Activated naive CD4-positive, alpha-beta T cell treated with anti-CD3 and anti-CD28 coated beads, Interleukin-2, amount 10 ng/mL, durations not matched to agents 7 days and 5 days (primary cell): ENCODE measurements at places on chromosomes 13 and 19.

- DNase-seq = no peak
These were observed 6.7 kb downstream of the KLK14 start for GRCh38 chr19:51075998-51076397.

GRCh38 chr13:114131583-114132418, 622 bp downstream of the RASA3 start:
- DNase-seq = peak; percentile 58

DNA sequence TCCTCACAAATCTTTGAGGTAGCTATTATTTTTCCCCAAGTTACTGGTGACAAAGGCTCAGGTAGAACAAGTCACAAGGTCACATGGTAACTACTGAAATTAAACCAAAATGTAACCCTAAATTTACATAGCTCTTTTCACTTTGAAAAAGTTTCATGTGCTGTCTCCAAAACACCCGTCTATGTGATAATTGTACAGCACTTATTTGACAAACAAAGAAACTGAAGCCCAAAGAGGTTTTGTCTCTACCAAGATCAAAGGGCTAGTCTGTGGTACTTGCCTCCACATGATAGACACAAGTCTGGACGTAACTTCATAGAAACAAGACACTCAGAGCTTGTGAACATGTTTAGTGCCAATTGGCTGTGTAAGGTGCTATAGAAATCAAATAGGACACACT, 108.3 kb downstream of the SACS start:
- no peak for DNase-seq

DNA sequence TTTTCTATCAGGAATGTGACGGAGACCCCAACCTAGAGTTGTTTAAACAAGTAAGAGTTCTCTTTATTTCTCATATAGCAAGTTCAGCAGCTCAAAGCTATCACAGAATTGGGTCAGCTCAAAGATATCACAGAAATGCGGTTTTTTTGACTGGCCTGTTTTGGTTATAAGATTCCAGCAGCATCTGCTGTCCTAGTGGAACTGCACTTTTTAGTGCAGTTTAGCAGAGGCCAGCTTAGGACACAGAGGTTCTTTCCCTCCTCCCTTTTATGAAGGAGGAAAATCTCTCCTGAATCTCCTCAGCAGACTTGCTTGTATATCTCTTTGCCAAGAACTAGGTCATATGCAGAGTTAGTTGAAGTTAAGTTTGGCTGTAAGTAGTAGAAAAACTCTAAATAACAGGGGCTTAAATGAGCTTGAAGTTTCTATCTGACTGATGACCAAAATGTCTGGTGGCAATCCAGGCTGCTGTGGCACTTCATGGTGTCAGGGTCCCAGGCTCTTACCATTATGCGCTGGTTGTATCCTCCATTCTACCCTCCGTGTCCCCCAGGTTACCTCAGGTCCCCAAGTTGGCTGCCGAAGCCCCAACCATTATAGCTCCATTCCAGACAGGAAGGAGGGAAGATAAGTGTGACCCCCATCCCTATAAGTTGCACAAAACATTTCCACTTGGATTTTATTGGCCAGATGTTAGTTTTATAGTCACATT, 6.6 kb downstream of the PPP2R1A start:
- no peak for DNase-seq

DNA sequence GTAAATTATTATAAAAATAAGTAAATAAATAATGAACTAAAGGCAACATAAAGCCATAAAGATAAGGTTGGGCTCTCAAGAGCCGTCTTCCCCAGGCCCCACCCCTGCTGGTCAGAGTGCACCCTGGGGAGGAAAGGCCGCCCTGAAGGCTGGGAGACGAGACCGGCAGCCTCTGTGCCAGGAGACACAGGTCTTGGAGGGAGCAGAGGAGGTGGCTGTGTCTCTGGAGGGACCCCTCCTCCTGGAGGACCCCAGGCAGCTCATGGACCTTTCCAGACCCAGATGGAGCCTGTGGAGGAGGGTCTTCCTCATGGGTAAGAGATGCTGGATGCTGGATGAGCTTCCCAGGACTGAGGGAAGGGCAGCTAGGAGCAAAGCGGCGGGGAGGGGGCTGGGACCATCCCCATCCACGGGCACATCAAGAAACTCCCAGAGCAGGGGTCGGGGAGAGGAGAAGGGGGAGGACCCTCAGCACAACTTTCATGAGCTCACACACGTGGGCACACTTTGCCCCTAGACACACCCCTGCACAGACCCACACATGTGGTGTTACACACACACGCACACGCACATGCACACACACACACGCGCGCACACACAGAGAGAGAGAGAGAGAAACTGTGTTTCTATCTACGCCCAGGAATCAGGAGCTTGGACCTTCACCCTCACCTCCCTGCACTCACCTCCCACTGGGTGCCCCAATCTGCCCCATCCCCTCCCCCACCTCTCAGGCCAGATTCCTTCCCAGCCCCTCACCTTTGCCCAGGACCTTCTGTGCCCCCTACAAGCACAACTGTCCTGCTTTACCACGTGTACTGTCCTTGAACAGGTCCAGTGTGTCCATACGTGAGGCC, at the start of gene CEACAM18:
Gene CEACAM18 (plus strand): TSS at position 159 of the 854 bp plus-strand sequence.
- no peak for DNase-seq

DNA sequence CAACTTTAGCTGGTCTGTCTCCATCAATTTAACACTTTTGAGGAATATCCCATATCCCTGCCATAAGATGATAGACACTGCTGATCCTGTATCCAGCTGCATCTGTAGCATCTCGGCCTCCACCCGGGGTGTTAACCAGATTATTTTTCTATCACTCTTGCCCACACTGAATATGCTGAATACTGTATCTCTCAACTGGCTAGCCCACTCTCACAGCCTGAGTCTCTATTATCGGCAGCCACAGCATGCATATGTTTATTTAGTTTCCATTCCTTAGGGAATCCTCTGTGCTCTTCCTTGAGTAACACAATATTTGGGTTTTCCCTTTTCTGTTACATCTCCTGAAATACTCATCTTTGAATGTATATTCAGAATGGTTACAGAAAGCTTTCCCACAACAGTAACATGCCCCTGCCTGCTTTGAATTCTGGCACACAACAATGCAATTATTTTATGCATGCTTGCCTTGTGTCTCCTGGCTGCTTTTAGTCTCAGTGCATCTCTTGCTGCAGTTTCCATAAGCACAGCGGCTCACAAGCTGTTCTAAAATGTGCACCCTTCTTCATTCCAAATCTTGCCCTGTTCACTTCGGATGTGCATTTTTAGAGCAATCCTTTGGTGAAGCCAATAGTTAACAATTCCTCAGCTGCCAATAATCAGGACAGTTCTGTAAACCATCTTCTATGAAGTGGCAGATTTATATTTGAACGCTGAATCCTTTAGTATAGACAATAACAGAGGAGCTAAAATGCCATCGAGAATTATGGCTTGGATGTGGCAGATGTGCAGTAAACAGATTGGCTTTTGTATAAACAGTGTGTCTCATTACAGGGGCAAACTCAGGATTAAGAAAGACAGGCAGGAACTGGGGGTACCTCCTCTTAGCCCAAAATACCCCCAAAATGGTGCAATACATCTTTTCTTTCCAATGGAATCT, 261.9 kb upstream of the SOX21 start:
- no peak for DNase-seq

- DNase-seq = no peak
These were observed 462.9 kb downstream of the ITGBL1 start for GRCh38 chr13:101915331-101915730.

GRCh38 chr19:31351056-31351854, 2.0 kb upstream of the TSHZ3 start:
- DNase-seq = no peak

- DNase-seq = no peak
These were observed 6.7 kb downstream of the FCGBP start for GRCh38 chr19:39927524-39928356.

GRCh38 chr19:6718741-6719539, 1.5 kb downstream of the C3 start:
- peak; percentile 52 for DNase-seq

GRCh38 chr13:83453723-83454122, 428.6 kb downstream of the SLITRK1 start:
- no peak for DNase-seq

GRCh38 chr19:20103091-20103740, 25.4 kb downstream of the ZNF90 start:
- no peak for DNase-seq

- no peak for DNase-seq
These were observed 553.1 kb downstream of the IRS2 start for GRCh38 chr13:109233293-109233692.

GRCh38 chr19:51722492-51722891, 1.3 kb downstream of the HAS1 start:
- no peak for DNase-seq

DNA sequence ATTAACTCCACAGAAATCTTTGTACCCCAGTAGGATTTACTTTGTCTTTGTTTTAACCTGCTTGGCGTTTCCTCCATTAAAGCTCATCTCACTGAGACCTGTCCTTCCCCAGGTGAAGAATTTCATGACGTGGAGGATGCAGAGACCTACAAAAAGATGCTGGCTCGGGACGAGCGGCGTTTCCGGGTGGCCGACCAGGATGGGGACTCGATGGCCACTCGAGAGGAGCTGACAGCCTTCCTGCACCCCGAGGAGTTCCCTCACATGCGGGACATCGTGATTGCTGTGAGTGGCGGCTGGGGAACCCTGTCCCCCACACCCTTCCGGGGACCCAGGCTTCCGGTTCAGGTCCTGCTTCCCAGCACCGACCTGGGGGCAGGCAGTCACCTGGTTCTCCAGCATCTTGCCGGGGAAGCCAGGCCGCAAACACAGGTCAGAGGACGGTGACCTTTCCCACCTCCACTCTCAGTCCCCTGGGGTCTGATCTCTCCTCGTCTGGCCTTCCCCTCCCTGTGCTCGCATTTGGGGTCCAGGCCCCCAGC, 9.2 kb downstream of the RCN3 start:
- no peak for DNase-seq

GRCh38 chr19:29867984-29868383, 56.2 kb downstream of the CCNE1 start:
- DNase-seq = no peak

- no peak for DNase-seq
These were observed 2.9 kb downstream of the ZNF90 start for GRCh38 chr19:20080656-20081055.

GRCh38 chr19:41376998-41377365, 649 bp downstream of the TMEM91 start:
- no peak for DNase-seq

DNA sequence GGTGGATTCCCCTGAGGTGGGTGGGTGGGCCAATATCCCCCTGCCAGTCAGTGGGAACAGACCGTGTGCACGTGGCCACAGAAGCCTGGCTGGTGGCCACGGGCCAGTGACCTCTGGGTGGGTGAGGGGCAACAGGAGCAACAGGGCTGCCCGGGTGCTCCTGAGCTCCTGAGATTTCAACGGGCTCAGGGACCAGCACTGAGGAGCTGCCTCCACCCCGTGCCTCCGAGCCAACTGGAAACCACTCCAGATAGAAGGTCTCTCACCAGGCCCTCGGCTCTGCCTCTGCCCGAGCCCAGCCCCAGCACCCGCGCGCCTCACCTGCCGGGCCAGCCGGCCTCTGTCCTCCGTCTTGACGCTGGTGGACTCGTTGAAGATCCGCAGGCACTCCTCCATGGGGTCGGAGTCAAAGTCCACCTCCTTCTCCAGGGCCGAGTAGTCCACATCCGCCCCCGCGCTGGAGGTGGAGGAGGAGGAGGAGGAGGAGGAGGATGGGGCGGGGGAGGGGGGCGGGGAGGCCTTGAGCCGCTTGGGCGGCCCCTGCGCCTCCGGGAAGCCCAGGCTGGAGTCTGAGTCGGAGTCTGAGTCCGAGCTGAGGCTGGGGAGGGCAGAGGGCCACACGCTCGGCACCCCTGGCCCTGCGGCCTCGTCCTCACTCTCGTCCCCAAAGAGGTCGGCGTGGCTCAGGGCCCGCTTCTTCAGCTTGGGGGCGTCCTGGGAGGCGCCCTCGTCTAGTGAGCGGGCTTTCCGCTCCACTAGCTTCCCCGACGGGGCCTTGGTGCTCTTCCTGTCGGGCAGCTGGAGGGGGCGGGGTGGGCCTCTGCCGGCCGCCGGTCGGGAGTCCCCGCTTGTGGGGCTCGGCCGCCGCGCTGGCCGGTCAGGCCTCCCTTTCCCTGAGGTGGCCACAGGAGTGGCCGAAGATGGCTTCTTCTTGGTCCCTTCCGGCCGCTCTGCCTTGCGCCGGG, 14.8 kb upstream of the ATP8B3 start:
- no peak for DNase-seq

DNA sequence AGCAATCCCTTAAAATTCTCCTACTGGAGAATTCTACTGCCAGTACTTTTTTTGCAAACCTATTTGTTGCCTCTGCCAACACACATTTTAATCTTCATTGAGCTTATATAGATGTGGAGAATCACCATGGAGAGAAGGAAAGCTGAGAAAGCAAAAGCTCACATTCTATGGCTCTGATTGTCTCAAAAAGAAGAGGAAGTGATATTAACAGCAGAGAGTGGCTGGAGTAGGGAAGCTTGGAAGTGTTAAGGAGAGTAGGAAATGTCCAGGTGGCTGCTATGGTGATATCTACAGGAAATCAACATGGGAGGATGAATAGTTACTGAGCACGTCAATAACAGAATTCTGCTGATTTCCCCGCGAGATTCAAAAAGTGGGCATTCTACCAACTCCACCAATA, 78.8 kb upstream of the TDRD3 start:
- no peak for DNase-seq

DNA sequence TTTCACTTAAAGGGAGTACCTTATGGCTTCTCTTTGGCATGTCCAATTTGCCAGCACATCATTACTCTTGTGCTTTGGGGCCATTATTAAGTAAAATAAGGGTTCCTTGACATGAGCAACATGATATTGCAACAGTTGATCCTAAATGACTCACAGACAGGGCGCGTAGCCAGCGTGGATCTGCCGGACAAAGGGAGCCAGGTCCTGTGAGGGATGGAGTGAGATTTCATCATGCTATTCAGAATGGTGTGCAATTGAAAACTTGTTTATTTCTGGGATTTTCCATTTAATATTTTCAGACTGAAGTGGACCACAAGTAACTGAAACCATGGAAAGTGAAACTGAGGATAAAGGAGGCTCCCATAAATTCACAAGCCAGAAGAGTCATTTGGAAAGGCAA, 48.6 kb upstream of the WASF3 start:
- no peak for DNase-seq

DNA sequence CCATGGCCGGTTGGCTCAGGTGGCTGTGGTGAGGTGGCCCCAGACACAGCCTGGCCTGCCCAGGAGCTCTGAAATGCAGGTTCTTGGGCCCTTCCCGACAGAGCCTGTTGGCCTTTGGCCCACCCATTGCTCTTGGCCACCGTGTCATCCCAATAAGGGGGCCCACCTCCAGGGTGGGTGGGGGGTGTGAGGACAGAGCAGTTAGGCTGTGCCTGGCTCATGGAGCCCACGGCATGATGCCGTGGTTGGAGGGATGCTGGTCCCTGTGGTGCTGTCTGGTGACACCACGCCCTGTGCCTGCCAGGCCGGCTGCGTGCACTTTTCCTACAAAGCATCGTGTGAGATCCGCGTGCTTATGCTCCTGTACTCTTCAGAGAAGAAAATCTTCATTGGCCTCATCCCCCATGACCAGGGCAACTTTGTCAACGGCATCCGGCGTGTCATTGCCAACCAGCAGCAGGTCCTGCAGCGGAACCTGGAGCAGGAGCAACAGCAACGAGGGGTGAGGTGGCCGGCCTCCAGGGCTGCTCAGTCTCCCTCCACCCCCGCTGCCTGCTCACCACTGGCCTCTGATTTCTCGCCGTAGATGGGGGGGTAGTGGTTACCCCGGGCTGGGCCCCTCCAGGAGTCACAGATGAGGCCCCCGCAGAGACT, 7.6 kb downstream of the PNKP start:
- DNase-seq = no peak
